ENCODE measurements at places on chromosomes 16 and 17. TPM values are rescaled to one million over a fixed set of nuclear protein-coding genes. Genes with fewer than 3 reads are reported as not detected.

The GPRC5B gene
- polyA plus RNA-seq, result 66.3 TPM

The CCDC92B gene
- polyA plus RNA-seq, result 0.11 TPM

The EXOC3L1 gene
- polyA plus RNA-seq, result 9.9 TPM

The SERPINF2 gene
- 209 TPM for polyA plus RNA-seq

The TBX4 gene
- polyA plus RNA-seq, result not detected

The ADAP2 gene
- polyA plus RNA-seq, result 6.5 TPM

- DNase-seq, result peak; percentile 92
Observed at GRCh38 chr16:86959091-86959651, 358.0 kb downstream of the C16orf95 start.

DNA sequence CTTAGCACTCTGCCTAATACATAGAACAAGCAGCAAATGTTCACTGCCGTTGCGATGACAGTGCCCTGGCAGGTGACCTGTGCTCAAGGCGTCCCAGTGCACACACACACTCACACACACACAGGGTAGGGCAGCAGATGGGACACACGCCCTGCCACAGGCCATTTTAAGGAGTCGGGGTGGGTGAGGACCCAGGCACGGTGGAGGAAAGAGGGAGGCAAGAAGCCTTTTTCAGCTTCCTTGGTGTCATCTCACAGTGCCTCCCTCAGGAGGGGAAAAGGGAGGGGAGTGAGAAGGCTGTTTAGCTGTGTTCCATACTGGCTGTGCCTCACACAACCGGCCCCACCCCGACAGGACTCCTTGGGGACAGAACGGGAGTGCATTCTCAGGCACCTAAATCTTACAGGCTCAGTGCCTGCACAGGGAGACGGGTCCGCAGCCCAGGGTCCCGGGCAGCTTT lies 1.5 kb downstream of the PITPNM3 start:
- DNase-seq, result peak; percentile 27

DNA sequence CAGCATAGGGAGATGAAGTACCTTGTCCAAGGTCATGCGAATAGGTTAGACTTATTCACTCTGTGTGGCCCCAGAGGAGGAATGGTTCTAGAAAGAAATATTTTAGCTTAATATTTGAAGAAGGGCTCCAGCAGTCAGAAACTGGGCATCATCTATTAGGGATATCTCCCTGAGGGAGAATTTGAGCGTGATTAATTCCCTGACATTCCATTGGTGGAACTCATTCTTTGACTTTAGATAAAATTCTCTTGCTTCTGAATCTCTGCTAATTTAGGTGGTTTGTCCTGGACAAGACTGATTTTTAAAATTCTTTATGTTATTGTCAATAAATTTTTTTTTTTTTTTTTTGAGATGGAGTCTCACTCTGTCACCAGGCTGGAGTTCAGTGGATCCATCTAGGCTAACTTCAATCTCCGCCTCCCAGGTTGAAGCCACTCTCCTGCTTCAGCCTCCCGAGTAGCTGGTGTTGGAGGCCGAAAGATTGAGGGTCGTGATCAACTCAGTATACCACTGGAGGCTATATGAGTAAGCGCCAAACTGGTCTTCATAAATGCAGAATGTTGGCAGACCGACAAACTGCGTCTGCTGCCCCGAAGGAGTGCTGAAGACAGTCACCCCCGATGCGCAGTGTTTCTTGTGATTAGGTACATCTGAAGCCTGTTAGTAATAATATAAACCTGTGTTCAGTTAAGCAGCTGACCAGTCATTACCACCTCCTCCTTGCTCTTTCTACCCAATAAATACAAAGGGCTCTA lies 267.9 kb upstream of the HSBP1 start:
- DNase-seq, result no peak

DNA sequence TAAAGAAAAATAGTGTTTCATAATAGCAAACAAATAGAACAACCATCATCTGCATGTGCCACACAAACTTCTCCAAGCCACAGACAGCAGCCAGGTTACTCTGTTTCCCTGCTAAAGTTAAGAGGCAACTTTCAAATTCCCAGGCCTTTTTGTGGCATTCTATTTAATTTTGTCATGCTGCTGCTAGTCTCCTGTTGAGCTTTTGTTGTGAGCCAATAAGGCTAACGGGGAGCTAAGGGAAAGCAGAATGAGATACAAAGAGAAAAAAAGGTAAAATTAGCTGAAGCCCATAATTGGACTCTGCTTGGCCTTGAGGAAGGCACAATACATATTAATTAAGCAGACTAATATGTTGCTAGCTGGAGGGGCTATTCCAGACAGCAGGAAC lies 74.7 kb upstream of the GNAO1 start:
- no peak for DNase-seq

GRCh38 chr16:85515319-85515745 lies 97.8 kb upstream of the GSE1 start:
- DNase-seq, result peak; percentile 86

Data from kidney (tissue), 22 donors.